H1 (cell line): ENCODE measurements at places on chromosomes 3 and 15. TPM values are rescaled to one million over a fixed set of nuclear protein-coding genes. Genes with fewer than 3 reads are reported as not detected.

Gene ACAN
- 0.67 and 0.71 TPM in 2 replicates for total RNA-seq

Gene PTX3
- total RNA-seq, result 1.2 and 1.4 TPM in 2 replicates

Gene MED12L
- total RNA-seq, result 24.0 and 26.2 TPM in 2 replicates

Gene SKOR1
- 0.11 TPM in 2 replicates for total RNA-seq

DNA sequence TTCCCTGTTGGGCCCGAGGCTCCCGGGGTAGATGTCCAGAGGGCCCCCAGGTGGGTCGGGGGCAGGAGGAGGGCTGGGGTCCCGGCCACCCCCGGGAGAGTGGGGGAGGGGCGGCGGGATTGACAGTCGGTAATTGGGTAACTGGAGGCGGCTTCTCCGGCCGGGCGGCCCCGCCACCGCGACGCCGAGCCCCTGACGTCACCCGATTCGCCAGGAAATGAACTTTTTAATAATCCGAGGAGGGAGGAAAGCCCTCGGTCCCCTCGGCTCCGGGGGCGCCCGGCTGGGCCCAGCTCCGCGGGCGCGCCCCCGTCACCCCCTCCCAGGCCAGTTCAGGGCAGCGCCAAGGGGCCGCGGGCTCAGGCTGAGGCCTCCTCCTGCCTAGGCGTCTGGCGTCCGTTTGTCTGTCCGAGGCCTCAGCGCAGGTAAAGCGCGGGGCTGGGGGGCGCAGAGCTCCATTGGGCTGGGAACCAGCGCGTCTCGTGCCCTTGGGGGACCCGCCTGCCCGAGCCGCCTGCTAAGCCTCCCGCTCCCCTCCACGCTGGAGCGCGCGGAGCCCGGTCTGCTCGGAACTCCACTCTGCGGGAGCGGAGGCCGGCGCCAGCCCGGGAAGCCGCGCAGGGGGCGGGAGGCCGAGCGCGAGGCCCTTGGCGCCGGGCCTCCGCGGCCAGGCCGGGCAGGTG is 3.9 kb downstream of the GATA2 start:
- no peak for DNase-seq
- H3K27me3 ChIP-seq, result peaks cover 100% of the 10 kb centered on the region
- H3K4me1 ChIP-seq, result peaks cover 58% of the 10 kb centered on the region
- peak overlapping the region; percentile 4 for H3K4me3 ChIP-seq

- no peak overlapping the region for H3K4me3 ChIP-seq
- no peak overlapping the region for H3K27ac ChIP-seq
- no peak for DNase-seq
- no peaks in the 10 kb centered on the region for H3K36me3 ChIP-seq
These were observed 491.6 kb upstream of the TPRG1 start for GRCh38 chr3:188680189-188680588.

GRCh38 chr3:30511524-30512251 is 94.7 kb upstream of the TGFBR2 start:
- no peaks in the 10 kb centered on the region for H3K36me3 ChIP-seq
- H3K27me3 ChIP-seq, result no peaks in the 10 kb centered on the region
- DNase-seq, result no peak
- H3K27ac ChIP-seq, result no peak overlapping the region

DNA sequence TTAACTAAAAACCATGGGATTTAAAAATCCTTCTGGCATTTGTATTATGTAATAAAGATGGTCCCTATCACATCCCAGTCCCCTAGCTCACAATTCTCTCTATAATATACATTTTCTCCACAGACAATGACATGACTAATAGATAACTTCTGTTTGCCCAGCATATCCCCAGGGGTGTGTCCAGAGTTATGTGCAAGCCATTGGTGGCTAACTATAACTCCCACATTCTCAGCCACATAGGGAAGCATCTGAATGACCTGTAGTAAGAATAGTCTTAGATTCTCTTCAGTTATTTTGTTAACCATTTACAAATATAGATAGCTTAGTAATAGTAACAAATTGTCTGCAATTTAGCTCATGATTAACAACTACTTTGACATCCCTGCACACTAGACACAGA is 52.2 kb upstream of the RBSN start:
- no peak overlapping the region for H3K27ac ChIP-seq
- H3K4me3 ChIP-seq, result no peak overlapping the region
- no peaks in the 10 kb centered on the region for H3K27me3 ChIP-seq
- no peaks in the 10 kb centered on the region for H3K36me3 ChIP-seq
- H3K4me1 ChIP-seq, result no peaks in the 10 kb centered on the region
- no peak for DNase-seq

DNA sequence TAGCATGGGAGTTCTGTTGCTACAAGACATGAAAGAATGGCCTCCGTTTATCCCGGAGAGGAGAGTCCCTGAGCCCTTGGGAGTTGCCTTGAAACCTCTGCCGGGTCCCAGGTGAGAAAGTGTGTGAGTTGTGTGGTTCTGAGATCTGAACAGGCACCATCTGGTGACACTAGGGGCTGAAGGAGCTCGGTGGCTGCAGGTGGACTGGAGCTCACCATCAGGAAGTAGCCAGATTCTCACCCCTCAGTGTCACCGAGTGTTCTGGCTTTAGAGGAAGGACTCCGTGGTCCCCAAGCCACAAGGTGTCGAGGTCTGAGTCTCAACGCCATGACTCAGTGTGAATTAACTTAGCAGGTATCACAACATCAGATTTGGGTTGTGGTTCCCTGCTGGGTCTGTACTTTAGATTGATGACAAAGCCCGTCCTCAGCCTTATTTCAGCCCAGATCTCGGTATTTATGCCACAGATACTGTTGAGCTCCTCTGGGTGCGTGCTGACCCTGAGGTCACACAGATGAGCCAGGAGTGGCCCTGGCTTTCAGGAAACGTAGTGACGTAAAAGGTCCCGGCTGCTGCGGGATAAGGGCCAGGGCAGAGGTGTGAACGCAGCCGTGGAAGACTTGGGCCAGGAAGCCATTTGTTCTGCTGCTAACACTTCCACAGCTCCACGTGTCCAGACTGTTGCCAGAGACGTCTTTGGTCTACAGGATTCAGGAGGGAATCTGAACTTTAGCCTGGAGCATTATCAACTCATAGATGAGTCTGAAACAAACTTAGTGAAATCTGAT is 54.4 kb downstream of the PGPEP1L start:
- H3K27me3 ChIP-seq, result no peaks in the 10 kb centered on the region
- H3K27ac ChIP-seq, result 0 out of 2 replicates have a peak overlapping the region, but pooled peaks have one; percentile 31
